ENCODE measurements at places on chromosomes 3 and 15. TPM values are rescaled to one million over a fixed set of nuclear protein-coding genes. Genes with fewer than 3 reads are reported as not detected.

DNA sequence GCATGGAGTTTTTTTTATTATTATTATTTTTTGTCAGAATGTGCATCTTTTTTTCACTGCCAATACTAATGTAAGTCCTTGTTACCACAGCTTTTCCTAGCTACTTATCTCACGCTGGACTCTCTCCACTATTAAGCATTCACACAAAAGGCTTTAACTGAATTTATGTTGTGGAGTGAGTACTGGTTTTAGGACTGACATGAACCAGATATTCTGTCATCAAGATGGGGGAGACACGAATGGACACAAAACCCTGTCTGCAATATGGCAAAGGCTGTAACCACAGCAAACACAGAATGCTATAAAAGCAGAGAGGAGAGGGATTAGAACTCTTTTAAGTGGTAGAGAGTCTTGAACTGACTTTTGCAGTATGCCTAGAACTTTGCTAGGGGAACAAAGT, 592.2 kb upstream of the TBL1XR1 start:
- DNase-seq: no peak

- DNase-seq: no peak
Observed at GRCh38 chr3:33058765-33059164, 38.2 kb downstream of the GLB1 start.

Gene EPHB3
- total RNA-seq: 57.2 TPM

- DNase-seq: no peak
Observed at GRCh38 chr15:72770673-72771328, 12.8 kb downstream of the ADPGK start.

Gene CPN2
- not detected for total RNA-seq

DNA sequence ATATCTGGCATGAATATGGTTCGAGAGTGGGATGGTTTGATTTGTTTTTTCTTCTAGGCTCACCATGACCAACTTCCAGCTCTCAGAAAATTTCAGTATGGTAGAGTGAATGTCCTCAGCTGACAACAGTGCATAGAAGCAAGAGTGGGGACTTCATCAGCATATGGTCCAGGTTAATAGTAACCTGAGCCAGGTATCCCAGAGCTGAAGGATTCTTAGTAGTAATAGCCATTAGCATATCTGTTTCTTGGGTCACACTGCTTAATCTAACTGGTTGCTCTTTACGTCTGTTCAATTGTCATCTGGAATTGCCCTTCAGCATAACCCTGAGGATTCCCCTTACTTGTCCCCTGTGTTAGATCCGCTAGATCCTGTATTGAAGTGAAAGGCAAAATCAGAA, 151.8 kb downstream of the GMNC start:
- no peak for DNase-seq

GRCh38 chr3:171257251-171258203, 202.7 kb downstream of the TNIK start:
- DNase-seq: no peak

GRCh38 chr3:188778091-188778852, 393.5 kb upstream of the TPRG1 start:
- DNase-seq: no peak
